ENCODE measurements at places on chromosomes 11 and 22.

GRCh38 chr11:55701429-55701828, 39.4 kb downstream of the OR4C6 start:
- DNase-seq, result no peak

GRCh38 chr11:23711981-23712380, 784.9 kb upstream of the LUZP2 start:
- DNase-seq, result no peak

DNA sequence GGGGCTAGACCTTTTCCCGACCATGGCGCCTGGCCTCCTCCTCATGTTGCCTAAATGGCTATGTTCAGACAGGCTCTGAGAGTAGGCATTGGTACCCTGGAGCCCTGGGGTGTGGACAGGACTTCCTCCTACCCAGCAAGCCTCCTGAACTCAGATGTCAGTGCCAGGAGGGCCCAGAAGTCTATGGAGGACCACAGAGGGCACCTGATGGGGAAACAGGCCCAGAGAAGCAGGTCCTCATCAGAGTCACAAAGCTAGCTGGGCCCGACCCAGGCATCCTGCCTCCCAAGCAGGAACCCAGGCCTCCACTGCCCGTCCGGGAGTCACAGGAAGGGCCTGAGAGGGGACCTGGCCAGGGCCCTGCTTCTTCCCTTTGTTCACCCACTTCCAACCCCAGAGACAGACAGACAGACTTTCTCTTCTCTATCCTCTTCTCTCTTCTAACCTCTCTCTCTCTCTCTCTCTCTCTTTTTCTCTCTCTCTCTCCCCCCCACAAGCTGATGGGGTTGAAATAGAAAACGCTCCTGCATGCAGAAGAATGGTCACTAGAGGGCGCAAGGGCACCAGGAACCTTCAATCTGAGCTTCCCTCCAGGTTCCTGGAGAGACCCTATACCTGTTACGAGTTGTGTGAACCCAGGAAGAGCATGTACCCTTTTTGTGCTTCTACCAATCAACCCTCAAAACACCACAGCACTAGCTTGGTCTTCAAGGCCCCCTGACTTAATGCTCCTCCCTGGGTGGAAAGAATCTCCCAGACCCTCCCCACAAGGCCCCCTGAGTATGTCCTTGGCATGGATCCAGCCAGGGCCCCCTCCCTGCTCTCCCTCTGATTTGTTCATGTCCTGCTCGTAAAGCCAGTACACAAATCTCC, 27.1 kb downstream of the ARAP1 start:
- peak; percentile 63 for DNase-seq

DNA sequence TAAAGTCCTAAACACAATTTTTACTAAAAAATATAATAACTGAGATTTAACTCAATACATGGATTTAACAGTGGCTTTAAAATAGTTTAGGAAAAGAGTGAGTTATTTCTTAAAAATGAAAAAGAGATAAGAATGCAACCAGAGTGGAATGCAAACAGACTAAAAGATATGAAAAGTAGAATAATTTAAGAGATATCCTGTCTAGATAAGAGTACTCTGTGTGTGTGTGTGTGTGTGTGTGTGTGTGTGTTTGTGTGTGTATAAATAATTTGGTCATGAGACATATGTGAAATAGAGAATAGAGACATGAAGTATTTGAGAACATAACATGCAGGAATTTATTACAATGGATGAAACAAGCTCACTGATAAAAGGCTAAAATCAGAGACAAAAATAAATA, 986.9 kb upstream of the CHORDC1 start:
- no peak for DNase-seq

- no peak for DNase-seq
These were observed 27.9 kb upstream of the RASL10A start for GRCh38 chr22:29343313-29343805.

- DNase-seq, result no peak
These were observed 117.4 kb downstream of the SGSM3 start for GRCh38 chr22:40487663-40488249.
